T47D (cell line): ENCODE measurements at places on chromosomes 5 and 9.
A peak's percentile ranks its signal among the peaks of the same experiment; 100 is the strongest.

GRCh38 chr5:159102311-159102934 is 2.7 kb upstream of the EBF1 start:
- DNase-seq: no peak

DNA sequence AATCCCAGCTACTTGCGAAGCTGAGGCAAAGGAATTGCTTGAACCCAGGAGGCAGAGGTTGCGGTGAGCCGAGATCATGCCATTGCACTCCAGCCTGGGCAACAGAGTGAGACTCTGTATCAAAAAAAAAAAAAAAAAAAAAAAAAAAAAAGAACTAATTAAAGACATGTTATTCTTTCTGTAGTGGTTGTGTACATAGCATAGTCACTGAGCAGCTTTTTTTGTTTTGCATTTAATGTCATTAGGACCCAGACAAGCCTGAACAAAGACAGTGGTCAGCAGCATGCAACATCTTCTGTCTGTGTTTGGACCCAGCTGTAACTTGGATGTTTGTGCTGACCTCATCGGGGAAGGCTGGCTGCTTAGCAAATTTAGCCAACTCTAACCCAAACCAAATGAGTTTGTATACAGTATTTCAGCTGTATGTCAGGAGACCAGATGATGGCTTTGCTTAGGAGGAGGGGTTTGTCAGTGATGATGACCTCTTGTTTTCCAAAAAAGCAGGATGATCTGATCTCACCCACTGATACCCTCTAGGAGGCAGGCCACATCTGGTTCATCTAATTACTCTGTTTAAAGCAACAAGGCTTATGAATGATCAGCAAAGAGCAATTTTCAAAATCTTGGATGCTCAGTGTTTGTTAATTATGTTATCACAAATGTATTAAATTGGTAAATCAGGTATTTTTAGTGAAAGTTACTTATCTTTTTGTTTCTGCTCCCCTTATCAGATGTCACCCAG is 39.5 kb downstream of the SNCAIP start:
- no peak for DNase-seq

- no peak for DNase-seq
Measured at GRCh38 chr5:170306381-170306831, 8.8 kb upstream of the LCP2 start.

DNA sequence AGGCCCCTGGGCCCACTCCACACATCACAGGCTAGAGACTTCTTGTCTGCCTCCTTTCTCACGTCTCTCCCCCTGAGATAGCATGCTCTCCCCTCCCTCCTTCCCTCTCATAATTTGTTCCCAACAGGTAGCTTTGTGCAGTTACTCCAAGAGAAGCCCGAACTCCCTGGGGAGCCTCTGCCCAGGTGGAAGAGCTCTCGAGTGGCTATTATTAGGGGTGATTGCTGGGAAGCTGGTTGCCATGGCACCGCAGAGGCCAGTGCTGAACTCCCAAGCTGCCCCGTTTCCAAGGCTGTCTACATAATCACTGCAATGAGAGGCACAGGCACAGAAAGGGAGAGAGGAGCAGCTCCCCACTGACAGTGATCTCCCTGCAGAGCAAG is 104.7 kb upstream of the GPR151 start:
- DNase-seq: no peak

DNA sequence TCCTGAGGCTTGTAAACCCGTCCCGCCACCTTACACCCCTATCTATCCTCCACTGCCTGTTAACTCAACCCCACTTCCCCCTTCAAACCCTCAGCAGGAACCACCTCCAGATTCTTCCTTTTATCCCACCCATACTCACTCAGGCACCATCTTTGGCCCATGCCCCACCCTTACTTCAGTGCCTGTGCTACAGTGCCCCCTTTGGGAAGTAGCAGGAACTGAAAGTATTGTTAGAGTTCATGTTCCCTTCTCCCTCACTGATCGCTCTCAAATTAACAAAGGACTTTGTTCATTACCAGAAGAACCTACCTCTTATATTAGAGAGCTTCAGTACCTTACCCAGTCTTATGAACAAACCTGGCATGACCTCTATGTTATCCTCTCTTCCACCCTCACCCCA is 92.2 kb upstream of the MOCS2 start:
- DNase-seq: no peak

- DNase-seq: no peak
Measured at GRCh38 chr9:84636436-84636835, 33.1 kb upstream of the NTRK2 start.

DNA sequence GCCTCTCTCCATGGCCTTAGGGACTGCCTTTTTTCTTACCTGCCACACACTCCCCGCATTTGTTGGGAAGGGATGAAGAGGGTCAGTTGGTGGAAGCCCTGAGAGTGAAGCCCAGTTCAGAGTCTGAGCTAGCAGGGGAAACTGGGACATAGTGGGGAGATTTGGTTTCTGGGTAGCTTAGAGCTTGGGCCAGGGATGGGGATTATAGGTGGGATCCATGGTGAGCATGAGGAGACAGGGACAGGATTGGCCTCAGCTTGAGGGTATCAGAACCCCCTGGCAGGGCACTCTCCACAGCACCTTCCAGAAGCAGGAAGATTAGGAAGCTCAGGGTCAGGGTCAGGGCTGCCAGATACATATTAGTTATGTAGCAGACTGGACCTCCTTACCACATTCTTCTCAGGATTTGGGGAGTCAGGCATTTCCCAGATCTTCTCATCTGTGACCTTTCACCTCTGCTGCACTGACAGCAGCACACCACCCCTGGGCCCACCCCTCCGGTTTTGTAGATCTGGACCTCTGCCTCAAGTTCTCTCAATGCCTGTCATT is 17.9 kb downstream of the OR13J1 start:
- DNase-seq: no peak

DNA sequence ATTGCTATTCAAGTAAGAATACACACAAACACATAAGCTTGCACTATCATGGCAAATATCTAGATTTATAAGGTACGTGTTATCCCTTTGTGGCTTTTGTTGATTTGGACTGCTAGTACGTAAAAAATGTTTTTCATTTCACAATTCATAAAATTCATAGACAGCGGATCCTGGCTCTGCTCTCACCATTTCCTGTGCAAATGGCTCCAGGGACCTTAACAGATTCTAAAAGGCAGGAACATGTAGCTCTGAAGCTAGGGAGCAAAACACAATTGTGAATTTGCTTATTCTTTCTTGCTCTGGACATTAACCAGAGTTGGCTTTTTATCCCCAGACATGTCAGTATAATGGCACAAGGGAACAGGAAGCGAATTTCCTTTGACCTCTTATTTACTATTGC is 1019.9 kb upstream of the WWC1 start:
- no peak for DNase-seq

DNA sequence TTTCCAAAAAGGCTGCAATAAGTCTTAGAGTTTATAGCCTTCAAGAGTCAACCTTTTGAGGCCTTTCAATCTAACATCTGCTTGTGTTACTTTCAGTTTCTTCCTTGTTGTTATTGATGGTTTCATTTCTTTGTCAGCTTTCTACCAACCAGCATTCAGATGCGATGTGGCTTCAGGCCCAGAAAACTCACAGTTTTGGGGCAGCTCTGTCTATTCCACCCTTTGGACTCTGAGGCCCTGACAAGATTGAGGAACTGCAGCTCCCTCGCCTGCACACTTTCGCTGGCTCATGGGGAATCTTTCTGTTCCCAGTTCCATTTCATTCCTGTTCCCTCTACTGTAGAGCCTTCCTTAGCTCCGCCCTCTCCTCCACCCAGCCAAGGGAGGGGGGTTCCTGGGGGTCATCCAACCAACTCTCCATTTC is 13.3 kb upstream of the WHRN start:
- DNase-seq: no peak

DNA sequence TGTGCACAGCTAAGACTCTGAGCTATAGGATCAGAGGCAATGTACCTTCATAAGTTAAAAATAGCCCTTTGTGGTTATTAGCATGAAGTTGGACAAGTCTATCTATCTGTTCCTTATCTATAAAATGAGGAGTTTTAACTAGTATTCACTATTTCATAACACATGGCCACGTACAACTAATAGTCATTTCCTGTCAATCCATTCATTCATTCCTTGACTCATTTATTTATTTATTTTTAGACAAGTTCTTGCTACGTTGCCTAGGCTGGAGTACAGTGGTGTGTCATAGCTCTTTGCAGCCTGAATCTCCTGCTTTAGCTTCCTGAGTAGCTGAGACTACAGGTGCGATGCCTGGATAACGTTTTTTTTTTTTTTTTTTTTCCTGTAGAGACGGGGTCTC is 92.1 kb downstream of the NR3C1 start:
- no peak for DNase-seq

GRCh38 chr9:133640580-133641395 is 4.6 kb downstream of the DBH start:
- DNase-seq: no peak

GRCh38 chr5:64680289-64680688 is 10.0 kb upstream of the SHISAL2B start:
- peak; percentile 23 for DNase-seq

DNA sequence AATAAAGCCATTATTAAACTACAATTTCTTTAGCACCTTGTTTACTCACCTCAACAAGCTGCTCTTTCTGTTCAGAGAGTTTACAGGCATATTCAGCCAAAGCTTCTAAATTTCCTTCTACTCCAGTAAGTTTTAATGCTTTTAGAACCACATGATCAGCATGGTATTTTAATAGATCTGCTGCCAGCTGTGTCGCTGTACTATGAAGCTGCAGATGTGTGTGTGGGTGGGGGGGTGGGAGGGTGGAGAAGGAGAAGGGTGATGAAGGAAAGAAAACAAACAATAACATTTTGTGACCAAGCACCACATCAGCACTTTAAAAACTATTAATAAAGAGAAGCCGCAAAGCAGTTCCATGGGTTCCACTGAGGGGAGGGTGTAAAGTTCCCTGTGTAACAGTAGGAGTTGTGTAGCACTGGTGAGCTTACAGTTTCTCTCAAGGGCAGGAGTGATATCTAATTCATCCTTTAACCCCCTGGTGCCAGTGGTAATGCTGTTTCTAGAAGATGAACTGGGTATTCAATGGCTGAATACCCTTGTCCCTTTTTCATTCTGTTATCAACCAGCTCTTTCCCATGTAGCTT is 38.5 kb downstream of the ABITRAM start:
- DNase-seq: no peak

GRCh38 chr9:5557606-5558587 is 47.6 kb downstream of the PDCD1LG2 start:
- no peak for DNase-seq

DNA sequence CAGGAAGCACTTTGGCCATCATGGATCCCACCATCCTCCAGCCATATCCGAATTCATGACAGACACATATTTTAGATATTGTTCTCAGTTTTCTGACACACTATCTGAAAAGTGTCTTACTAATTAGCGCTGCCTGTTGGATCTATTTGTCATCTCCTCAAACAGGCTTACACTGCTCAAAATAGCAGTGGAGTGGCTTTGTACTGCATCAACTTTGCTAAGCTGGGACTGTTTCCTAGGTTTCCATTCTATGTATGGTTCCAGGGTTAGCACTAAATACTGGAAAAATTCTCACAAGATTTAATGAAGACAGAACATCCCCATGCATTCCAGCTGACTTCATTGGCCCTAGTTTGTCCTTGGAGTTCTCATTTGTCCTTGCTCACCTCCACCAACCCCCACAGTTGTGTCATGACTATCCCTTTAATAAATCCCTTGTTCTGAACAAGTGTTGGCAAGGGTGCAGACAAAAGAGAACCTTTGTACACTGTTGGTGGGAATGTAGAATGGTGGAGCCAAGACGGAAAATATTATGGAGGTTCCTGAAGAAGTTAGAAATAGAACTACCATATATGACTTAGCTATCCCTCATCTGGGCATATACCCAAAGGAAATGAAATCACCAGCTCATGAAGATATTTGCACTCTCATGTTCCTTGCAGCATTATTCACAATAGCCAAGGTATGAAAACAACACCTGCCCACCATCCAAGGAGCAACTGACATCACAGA is 136.5 kb upstream of the RAI14 start:
- no peak for DNase-seq

- peak; percentile 64 for DNase-seq
Measured at GRCh38 chr9:130539420-130540223, 39.8 kb upstream of the FUBP3 start.

DNA sequence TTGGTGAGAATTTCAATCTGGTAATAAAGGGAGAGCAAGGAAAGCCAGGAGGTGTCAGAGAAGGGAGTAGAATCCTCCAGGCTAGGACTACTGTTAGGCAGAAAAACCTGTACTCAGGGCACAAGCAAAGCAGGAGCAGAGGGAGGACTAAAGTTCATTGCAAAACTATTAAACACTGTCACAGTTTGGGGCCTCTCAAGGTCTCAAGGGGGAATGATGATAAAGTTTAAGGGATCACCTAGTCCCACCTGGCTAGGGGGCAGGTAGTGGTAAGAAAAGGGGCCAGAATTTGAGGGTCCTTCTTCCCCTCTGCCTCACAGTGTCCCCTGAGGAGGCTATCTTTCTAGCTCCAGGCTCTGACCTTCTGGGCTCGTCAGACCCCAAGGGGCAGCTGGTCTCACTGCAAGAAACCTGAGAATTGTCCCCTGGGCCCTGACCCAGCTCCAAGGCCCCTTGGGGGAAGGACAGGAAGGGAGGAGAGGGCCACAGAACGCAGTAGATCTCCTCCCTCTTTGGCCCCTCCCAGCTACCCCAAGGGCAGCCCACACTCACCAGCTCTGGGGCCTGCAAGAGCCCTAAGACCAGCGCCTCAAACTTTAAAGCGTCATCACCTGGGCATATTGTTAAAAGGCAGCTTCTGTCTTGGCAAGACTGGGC is 974 bp downstream of the CCDC69 start:
- DNase-seq: no peak

GRCh38 chr9:6188906-6189305 is 26.7 kb upstream of the IL33 start:
- no peak for DNase-seq

DNA sequence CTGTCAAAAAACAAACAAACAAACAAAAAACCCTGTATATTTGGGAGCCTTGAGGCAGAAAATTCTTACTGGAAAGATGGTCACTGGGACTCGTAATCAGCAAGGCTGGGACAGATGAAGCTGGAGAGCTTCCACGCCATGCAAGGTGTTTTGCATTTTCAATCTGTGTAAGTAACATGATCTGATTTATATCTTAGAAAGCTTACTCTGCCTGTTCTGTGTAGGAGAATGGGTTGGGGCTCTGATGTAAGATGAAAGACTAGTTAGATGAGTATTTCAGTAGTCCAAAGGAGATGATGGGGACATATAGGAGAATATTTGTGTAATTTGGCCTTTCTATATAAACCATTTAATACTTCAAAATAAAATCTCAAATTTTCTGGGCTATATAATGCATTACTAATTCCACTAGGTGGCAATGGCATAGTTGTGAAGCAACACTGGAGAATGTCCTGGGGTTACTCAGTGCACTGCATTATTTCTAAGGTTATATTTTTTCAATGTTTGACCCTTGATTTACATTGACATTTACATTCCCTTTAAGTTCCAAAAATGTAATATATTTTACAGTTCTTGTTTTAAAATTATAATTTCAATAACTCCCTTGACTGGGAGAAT is 21.9 kb upstream of the FSD1L start:
- DNase-seq: peak; percentile 37

DNA sequence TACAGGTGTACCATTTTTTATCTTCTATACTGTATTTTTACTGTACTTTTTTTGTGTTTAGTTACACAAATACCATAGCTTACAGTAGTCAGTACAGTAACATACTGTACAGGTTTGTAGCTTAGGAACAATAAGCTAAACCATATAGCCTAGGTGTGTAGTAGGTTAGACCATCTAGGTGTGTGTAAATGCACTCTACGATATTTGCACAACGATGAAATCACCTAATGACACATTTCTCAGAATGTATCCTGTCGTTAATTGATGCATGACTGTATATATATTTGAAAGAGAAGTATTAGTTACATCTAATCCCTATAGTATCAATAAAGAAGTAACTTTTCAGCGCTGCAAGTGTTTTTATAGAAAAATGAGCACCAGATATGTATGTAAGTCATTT is 138.8 kb downstream of the TRPM6 start:
- no peak for DNase-seq

GRCh38 chr9:109418827-109419226 is 79.3 kb downstream of the PTPN3 start:
- DNase-seq: no peak
